ENCODE measurements at places on chromosomes 3 and 15.
A peak's percentile ranks its signal among the peaks of the same experiment; 100 is the strongest.

DNA sequence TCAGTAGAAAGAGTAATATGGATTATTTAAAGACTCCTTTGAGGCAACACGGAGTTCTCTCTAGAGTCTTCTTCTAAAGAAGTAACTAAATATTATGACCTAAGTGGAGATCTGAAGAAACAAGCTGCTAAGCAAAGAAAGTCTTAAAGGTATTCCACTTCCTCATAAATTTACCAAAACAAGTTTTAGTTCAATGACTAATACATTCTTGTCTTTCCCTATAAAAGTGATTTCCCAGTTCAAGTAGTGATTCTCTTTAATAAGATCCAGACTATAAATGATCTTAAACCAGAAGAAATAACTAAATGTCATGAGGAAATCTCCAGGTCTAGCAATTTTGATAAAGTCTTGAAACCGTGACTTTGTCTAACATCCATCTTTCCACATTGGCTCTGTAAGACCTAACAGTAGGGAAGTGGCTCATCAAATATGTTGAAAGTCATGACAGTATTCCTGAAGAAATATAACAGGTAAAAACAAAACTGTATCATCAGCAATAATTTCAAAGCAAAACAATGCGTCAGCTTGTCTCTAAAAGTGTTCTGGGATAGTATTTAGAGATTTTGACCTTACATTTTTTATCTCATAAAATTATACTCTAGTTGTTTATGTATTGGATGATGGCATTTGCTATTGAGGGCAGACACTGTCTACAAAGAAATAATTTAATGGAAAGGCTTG, 51.8 kb upstream of the NEDD4 start:
- no peak for DNase-seq

DNA sequence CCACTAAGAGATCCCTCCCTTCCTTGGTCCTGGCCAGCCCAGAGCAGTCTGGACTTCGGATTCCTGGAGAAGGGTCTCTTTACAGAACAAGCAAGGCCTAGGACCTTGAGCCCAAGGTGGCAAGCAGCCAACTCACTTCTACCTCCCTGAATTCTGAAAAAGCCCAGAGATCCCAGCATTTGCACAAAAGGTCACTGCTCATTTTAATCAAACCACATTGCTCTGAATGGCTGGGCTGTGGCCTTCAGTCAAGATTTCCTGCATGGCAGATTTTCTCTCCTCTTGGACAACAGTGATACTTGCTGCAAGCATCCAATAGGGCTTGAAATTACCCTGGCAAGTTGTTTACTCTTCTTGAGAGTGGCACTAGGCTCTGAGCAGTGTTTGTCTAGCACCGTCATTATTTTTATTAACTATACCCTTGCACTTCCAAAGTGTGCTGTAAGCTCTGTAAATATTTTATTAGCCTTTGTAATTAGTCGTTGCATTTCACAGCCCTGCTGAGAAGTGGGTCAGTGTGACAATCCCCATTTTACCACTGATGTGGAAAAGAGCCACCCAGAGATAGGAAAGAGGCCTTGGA, 274.7 kb upstream of the CTNNB1 start:
- no peak for DNase-seq

- no peak for DNase-seq
These were observed 4.8 kb downstream of the GCNT3 start for GRCh38 chr15:59616379-59616778.

- no peak for DNase-seq
These were observed 237.7 kb upstream of the AGTR1 start for GRCh38 chr3:148459931-148460513.

- DNase-seq, result no peak
These were observed 153.8 kb upstream of the MITF start for GRCh38 chr3:69585472-69585871.

DNA sequence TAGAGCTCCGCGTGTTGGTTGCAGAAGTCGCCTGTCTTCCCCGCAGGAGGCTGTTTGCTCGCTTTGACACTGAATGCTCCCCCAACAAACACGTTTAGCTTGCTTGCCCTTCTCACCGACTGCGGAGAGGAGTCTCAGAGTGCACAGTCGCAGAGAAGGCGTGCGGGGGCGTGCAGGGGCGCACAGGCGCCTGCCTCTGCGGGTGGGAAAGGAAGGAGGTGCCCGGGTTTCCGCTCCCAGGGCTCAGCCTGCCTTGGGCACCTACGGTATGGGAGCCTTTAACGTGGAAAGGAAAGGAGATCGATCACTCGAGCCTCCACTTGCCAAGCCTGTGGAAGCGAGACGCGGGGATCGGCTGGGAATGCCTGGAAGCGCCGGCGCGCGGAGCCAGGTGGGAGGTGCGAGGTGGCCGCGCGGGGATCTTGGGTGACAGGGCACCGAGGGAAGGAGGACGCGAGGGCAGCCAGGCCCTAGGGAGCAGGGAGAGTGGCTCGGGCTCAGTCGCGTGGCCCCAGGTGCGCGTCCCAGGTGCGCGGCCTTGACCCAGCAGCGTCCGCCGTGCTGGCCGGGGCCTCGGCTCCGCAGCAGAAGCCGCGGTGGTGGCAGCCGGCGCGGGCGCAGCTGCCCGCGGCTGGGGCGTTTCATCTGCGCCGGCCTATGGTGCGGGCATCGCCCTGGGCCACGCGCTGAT, at the start of gene FAN1:
TSS of gene FAN1 (plus strand) at position 419 of the 691 bp plus-strand sequence. CDS start 749 bp downstream, outside the sequence.
- DNase-seq, result peak; percentile 29

DNA sequence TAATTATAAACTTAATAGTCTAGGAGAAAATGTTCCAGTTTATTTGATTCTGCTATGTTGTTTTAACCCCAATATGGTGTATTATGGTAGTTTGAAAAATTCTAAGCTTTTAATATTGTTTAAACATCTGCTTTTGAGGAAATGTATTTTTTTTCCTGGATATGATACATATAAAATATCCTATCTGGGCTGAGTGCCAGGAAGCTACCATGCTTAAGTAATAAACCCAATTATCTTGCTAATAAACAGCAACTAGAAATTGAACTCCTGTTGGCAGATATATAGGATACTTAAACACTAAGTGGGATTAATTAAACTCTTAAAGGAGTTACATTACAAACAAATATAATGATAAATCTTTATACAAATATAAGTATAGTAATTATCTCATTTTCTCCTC, 293.7 kb upstream of the GRM7 start:
- no peak for DNase-seq

DNA sequence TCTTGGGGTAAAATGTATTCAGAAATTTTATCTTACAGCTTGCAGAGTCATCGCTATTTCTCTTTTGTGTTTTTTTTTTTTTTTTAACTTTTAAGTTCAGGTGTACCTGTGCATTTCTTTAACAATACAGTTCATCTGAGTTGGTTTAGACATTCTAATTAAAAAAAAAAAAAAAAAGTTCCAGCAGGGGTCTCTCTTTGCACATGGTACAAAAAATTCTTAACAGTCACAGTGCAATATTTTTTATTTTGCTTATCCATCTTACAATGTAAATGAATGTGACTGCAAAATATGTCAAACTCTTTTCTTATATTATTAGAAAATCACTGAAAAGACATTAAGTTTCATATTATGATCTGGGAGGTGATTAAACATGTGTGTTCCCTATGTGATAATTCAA, 47.5 kb upstream of the SLC9A9 start:
- no peak for DNase-seq

DNA sequence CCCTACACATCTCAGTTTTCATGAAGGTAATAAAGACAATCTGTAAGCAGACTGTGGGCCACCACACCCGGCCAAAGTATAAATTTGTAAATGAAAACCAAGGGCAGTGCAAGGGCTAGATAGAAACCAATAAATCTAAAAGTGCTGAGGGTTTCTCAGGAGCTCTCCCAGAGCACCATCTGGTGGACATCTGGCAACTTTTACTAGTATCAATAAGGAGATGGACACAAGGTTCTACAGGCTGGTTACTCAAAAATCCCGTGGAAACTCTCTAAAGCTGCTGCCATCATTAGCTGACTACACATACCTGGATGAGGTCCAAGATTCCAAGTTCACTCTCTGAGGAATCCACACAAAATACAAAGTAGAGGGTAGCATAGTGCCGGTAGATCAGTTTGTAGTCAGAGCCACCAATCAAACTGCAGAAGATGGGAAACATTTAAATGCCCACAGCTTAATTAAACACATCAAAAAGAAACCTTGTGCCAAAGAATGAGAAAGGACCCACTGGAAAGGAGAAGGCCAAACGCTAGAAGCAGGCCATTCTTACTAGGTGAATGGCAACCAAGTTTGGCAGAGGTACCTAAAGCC, 5.5 kb downstream of the AP3S2 start:
- no peak for DNase-seq

DNA sequence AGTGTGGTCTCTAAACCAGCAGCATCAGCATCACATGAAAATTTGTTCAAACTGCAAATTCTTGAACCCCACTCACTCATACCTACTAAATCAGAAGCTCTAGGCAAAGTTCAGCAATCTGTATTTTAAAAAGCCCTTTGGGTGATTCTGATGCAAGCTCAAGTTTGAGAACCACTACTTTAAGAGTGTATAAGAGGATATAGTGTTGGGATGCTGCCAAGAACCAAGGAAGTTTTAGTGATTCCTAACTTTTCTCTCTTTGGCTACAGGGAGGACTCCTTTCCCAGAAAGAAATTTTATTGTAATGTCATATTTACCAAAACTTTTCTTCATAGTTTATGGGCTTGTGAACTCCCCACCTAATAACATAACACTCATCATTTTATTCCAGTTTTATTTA, 422.2 kb downstream of the TBC1D5 start:
- DNase-seq, result no peak

- no peak for DNase-seq
These were observed 374.6 kb downstream of the EPHB1 start for GRCh38 chr3:135169651-135170050.

DNA sequence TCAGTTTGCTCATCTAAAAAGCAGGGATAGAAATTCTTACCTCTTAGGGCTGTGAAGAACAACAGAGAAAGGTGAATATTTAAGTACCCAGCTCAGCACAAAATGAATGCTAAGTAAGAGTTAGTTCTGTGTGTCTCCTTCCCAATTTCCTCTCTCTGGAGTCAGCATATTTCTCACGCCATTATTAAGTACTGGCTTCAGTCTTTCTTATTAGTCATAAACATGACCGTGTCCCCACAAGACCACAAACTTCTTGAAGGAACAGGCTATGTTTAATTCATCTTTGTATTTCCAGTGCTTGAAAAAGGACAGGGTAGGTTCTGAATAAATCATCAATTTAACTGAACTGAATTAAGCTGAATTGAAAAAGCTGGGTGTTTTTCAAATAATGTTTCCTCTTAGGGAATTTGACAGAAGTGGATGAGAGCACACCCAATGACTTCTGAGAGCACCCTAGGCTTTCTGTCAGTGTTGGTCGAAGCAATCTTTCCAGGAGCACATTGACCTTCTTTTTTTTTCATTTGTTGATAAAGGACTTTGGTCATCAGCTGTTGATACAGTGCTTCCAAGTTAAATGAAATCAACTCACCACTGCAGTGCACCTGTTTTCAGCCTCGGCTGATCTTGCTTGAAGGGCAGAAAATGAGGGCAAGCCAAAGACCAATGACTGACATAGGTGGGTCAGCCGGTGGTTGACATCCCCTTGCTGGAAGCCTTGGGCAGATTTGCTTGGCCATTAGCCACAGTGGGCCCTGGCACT, 324.6 kb downstream of the MFSD1 start:
- DNase-seq, result no peak

GRCh38 chr3:119034256-119035013, at the start of gene IGSF11:
Gene IGSF11, minus strand, starts transcription at chr3:119034846. Its CDS starts 264 bp downstream, at chr3:119034582.
- DNase-seq, result no peak

GRCh38 chr3:171133796-171134569, 107.5 kb upstream of the SLC2A2 start:
- no peak for DNase-seq

DNA sequence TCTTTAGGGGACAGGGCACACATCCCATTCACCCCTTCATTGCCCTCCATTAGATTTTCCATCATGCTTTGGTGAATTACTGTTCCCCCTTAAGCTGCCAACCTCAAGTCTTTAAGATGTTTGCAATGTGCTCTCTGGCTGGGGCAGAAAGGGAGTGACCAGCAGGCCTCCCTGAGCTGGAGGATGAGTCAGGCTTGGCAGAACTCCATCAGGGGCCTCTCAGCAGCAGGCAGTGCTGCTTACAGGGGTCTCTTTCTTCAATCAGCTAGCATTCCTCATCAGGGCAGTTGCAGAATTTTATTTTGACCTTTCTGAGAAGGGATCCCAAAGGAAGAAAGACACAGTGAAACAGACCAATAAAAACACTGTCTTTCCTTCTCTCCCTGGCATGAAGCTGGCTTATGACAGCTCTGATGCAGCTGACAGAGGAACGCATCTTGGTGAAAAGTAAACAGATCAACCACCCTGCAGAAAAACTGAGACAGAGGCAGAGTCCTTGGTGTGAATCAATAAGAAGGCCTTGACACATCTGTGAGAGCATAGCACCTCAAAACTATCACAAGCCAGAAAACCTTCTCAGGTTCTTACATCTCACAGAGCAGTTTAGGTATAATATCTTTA, 88.7 kb upstream of the MRPL3 start:
- no peak for DNase-seq

GRCh38 chr3:45092132-45093031, 53.8 kb downstream of the CDCP1 start:
- DNase-seq, result no peak

DNA sequence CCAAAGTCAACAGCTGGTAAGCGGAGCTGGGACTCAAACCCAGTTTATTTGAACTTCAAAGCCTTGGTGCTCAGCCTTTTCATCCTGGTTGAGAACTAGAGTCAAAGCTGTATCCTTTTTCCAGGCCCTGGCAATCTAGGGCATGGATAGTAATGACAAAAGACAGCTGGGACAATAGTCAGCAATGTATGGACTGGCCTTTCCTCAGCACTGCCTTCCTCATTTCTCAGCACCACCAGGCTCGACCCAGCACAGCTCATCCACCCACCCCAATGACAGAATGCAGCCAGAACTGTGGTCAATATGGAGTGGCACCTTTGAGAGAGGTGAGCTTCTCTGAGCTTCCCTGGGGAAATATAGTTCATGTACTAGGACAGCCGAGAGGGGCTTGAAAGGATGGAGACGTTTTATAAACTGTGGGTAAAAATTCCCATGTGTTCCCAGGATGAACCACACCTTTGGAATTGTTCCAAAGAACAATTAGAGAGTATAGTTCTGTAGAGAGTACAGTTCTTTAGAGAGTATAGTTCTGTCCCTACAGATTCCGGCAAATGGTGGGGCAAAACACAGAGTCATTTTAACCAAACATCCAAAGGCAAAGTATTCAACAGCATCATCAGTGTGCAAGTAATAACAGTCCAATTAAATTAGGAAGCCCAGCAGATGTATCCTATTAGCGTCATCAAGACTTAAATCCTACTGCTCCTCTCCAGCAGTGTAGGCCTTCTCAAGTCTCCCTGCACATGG, 30.2 kb upstream of the IREB2 start:
- no peak for DNase-seq

DNA sequence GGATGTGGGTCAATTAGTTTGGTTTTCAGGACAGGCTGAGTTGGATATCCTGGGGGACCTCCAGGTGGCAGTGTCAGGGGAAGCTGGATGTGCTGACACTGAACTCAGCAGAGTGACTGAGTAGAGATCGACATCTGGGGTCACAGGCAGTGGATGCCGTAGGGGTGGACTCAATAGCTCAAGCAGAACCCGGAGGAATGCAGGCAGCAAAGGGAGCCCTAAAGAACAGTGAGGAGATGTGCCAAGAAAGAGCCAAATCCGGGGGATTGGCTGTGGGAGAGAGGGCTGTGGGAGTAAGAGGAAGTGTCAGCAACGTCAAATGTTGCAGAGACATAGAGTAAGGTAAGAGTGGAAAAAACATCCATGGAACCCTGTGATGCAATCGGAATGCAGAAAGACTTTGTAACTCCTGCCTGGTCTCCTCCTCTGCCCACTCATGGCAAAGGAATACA, 11.6 kb downstream of the CCR5AS start:
- DNase-seq, result no peak

- DNase-seq, result no peak
These were observed 35.1 kb upstream of the EIF3J start for GRCh38 chr15:44501768-44502366.

GRCh38 chr3:53056442-53056841, 10.6 kb upstream of the SFMBT1 start:
- no peak for DNase-seq
